Activated T-helper 1 cell treated with anti-CD3 and anti-CD28 coated beads, Interleukin-2, amount 50 U/mL, for 16 hours (primary cell): ENCODE measurements at places on chromosomes 11 and 22.
A peak's percentile ranks its signal among the peaks of the same experiment; 100 is the strongest.

DNA sequence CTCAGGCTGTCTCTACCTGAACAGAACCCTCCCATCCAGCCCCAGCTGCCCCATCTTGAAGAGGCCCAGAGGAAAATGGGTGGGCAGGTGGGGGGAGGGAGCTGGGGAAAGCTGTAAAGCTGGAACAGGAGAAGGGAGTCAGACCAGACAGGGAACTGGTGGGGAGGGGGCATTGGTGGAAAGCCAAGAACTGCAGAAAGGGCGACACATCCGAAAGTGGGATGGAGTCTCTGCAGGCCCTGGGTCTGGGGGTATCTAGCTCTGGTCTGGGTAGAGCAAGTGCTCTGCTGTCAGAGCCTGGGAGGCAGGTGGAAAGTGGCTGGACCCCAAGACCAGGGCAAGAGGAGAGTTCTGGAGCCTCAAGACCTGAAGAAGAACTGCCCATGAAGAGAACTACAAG lies 7.7 kb downstream of the TMPRSS13 start:
- no peak for DNase-seq

- no peak for DNase-seq
These were observed 125.1 kb downstream of the SERGEF start for GRCh38 chr11:17887779-17888178.

DNA sequence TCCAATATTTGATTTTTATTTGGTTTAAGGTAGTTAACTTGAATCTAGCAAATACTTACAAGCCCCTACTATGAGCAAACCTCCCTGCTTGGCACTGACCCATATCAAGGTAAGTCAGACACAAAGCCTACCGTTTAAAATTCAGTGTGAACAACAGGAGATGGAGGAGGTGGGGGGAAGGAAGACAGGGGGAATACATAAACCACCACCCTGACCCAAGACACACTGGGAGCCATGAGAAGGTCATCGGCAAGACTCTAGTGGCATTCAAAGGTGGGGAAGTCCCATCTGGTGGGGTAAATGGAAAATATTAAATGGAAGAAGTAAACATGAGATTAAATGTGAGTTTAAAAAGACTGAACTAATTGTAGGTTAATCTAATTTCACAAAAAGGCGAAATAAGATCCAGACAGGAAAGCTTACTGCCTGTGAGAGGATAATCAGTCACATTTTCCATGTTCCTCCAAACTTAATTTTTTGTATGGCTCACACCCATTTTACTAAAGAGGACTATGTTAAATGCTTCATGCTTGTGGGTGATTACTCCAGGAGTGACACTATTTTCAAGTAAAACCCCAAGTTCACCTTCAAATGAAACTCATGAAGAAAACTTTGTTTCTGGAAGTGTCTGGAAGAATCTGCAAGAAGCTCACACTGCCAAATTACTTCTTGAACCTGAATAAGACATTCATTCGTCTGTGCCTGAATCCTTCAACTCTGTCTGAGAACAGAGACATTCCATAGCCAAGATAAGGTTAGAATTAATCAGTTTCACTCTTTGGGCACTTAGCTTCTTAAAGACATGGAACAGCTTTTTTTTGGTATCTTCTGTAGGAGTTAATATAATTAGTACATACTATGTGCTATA lies 51.7 kb downstream of the PITPNB start:
- DNase-seq, result no peak

GRCh38 chr11:33829430-33830141 lies 55.3 kb upstream of the FBXO3 start:
- peak; percentile 17 for DNase-seq

DNA sequence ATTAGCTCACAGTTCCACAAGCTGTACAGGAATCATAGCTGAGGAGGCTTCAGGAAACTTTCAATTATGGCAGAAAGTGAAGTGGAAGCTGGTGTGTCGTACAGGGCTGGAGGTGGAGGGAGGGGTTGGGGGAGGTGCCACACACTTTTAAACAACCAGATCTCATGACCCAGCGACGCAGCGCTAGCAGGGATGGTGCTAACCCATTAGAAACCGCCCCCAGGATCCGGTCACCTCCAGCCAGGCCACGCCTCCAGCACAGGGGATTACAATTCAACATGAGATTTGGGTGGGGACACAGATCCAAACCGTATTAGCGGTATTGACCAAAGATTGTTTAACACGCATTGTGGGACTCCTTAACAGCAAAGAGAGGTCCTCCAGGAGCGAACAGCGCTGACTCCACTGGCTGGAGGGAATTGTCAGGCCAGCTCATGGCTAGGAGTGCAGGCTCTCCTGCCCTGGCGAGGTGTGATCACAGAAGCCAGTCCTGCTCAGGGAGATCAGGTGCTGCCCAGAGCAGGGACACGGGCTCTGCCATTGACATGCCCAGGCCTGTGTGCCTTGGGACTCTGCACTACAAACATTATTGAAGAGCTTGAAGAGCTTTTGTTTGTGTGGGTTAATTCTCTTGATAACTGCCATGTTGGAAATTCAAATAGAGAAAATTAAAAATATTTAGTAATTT lies 215.3 kb downstream of the TBC1D22A start:
- DNase-seq, result no peak

GRCh38 chr11:9575260-9576240 lies 2.1 kb downstream of the WEE1 start:
- DNase-seq, result no peak

GRCh38 chr22:37967637-37968451 lies 14.3 kb downstream of the POLR2F start:
- DNase-seq, result no peak
